SK-N-SH (cell line): ENCODE measurements at places on chromosomes 1 and 21. TPM values are rescaled to one million over a fixed set of nuclear protein-coding genes. Genes with fewer than 3 reads are reported as not detected.

The NR5A2 gene
- polyA plus RNA-seq: not detected in 2 replicates

The PLEKHA6 gene
- polyA plus RNA-seq: 1.2 and 3.1 TPM in 2 replicates

The DAB1 gene
- 2.3 and 2.9 TPM in 2 replicates for polyA plus RNA-seq

The LCE3C gene
- not detected in 2 replicates for polyA plus RNA-seq

The RNF186 gene
- not detected in 2 replicates for polyA plus RNA-seq

DNA sequence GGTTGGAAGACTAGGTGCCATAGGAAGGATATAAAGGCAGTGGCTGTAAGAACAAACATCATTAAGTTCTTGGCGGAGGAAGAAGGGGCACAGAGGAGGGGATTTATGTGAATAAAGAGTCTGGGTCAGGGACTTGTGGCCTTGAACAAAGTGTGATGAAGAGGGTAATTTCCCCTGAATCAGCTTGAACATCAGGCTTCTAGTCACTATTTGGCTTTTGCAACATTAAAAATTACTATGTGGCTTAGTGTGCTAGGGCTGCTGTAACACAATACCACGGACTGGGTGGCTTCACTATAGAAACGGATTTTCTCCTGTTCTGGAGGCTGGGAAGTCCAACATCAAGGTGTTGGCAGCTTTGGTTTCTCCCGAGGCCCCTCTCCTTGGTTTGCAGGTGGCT is 70.5 kb upstream of the CNIH3 start:
- no peaks in the 10 kb centered on the region for H3K27me3 ChIP-seq
- peaks cover 41% of the 10 kb centered on the region for H3K4me1 ChIP-seq
- no peak overlapping the region for H3K4me3 ChIP-seq

DNA sequence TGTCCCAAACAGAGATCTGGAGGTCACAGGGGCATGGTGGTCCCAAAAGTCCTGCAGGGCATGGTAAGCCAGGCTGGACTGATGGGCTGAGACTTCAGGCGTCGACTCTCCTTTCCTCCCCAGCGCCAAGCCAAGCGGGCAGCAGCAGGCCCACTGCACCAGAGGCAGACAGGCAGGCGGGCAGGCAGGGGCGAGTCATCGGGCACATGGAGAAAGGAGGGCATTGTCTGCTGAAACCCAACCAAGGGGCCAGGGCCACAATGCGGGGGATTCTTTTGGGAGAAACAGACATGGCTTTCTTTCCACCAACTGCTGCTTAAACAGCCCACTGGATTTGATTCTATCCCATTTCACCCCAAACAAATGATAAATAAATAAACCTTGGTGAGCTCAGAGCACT is 46.2 kb downstream of the TRABD2B start:
- DNase-seq: no peak
- no peaks in the 10 kb centered on the region for H3K36me3 ChIP-seq
- no peak overlapping the region for H3K27ac ChIP-seq

DNA sequence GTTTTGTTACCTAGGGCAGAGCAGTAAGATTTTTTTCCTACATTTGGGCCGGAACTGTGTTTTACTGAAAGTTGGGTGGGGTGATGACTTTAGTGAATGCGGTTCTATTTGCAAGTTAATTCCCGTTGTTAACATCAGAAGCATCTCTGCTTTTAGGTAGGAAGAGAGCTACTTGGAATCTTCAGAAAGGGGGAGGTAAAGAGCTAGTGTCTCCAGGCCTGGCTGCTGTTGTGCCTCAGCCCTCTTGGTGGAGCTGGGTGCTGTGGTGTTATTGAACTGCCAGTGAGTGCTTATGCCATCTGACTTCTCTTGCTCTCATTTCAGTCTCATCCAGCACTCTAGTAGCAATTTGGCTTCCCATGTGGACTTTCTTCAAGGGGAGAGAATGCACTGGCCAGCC is 3.4 kb downstream of the KDM4A start:
- peaks cover 10% of the 10 kb centered on the region for H3K4me1 ChIP-seq
- no peaks in the 10 kb centered on the region for H3K27me3 ChIP-seq
- no peak overlapping the region for H3K4me3 ChIP-seq
- DNase-seq: no peak

GRCh38 chr1:212367474-212368072 is 47.1 kb downstream of the PACC1 start:
- H3K27ac ChIP-seq: no peak overlapping the region
- H3K4me3 ChIP-seq: no peak overlapping the region
- no peak for DNase-seq
- no peaks in the 10 kb centered on the region for H3K27me3 ChIP-seq

- H3K27ac ChIP-seq: no peak overlapping the region
- no peaks in the 10 kb centered on the region for H3K27me3 ChIP-seq
- H3K4me3 ChIP-seq: no peak overlapping the region
- peaks cover 8% of the 10 kb centered on the region for H3K4me1 ChIP-seq
- DNase-seq: no peak
Measured at GRCh38 chr1:97074771-97075170, 353.2 kb downstream of the PTBP2 start.

- no peak overlapping the region for H3K4me3 ChIP-seq
- H3K27ac ChIP-seq: no peak overlapping the region
- no peaks in the 10 kb centered on the region for H3K36me3 ChIP-seq
- H3K4me1 ChIP-seq: peaks cover 2% of the 10 kb centered on the region
- peak; percentile 8 for DNase-seq
- no peaks in the 10 kb centered on the region for H3K27me3 ChIP-seq
Measured at GRCh38 chr1:192732787-192733186, 76.1 kb upstream of the RGS2 start.

- H3K36me3 ChIP-seq: no peaks in the 10 kb centered on the region
- H3K4me3 ChIP-seq: no peak overlapping the region
- no peaks in the 10 kb centered on the region for H3K27me3 ChIP-seq
- DNase-seq: no peak
Measured at GRCh38 chr21:28418726-28419514, 573.8 kb downstream of the LTN1 start.

- peaks cover 10% of the 10 kb centered on the region for H3K36me3 ChIP-seq
- 0 out of 2 replicates have a peak overlapping the region, but pooled peaks have one; percentile 11 for H3K27ac ChIP-seq
- H3K4me1 ChIP-seq: peaks cover 38% of the 10 kb centered on the region
- H3K4me3 ChIP-seq: no peak overlapping the region
Measured at GRCh38 chr1:81834921-81835698, 34.4 kb downstream of the ADGRL2 start.

DNA sequence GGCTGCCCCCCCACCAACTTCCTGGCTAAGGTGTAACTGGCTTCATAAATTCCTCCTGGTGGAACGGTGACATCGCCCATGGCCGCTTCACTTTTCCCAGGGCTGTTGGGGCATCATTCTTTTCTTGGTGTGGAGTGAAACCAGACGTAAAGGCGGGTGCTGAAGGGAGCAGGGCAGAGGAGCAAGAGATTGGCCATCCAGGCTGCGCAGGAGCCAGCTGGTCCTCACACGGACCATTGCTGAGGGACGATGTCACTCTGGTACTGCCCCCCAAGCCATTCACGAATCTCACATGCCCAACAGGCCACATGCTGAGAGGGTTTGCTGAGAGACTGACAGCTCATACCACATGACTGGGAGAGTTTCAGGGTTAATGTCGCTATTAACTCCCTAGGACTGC is 10.5 kb upstream of the PKP1 start:
- no peaks in the 10 kb centered on the region for H3K27me3 ChIP-seq
- no peak overlapping the region for H3K4me3 ChIP-seq
- peaks cover 37% of the 10 kb centered on the region for H3K4me1 ChIP-seq
- no peak overlapping the region for H3K27ac ChIP-seq
